Activated gamma-delta T cell (primary cell): ENCODE measurements at places on chromosomes 7 and 10.

DNA sequence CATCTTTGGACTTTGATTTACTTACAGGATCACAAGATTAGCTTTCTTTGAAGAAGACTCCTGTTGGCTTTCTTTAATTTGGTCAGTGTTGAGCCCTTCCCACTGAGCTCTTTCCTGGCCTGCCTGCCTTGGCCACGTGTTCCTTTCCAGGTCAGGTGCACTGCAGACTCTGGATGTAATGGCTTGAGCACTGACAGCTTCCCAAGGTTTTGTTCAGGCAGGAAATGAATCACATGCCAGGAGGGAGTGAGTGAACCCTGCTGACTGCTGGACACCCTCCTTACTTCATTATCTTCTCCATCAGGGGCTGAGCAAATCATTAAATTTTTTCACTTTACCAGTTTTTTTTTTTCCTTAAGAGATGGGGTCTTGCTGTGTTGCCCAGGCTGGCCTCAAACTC lies 29.8 kb downstream of the SNX10 start:
- DNase-seq: no peak

DNA sequence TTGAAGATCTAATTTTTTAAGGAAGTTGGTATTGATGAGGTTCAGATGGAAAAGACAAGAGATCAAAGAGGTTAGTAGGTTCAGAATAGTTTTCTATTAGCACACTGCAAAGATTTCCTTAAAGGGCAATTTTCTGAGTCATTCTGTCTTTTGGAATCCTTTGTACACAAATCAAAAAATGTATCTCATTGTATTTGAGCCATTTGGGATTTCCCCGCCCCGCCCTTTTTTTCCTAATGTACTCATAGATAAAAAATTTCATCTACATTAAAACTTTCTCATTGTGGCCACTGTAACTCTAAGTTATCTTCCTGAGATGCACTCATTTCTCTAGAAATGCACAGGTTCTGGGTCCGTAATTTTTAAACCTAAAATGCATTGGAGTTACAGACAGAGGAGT lies 12.1 kb downstream of the GIMAP6 start:
- DNase-seq: no peak

DNA sequence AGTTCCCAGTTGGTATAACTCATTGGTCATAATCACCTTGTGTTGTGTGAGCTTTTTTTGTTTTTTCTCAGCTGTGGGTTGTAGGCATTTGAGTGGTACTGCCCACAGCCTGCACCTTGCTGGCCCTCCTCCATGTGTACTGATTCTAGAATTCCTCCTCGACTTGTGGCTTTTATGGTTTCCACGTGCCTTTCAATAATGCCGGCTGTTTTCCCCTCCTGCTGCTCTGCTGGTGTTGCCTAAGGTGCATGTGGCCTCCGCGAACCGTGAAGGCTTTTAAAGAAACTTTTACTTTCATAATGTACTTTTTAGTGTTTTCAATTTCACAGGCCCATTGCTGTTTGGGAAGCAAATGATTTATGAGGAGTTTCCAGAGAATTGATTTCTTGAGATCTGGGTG lies 518.0 kb downstream of the REEP3 start:
- DNase-seq: no peak

- DNase-seq: no peak
Measured at GRCh38 chr7:144399946-144400345, 3.5 kb downstream of the NOBOX start.

GRCh38 chr7:18018296-18019215 lies 9.1 kb downstream of the PRPS1L1 start:
- DNase-seq: no peak

GRCh38 chr10:128180843-128181242 lies 54.6 kb upstream of the MKI67 start:
- no peak for DNase-seq

- no peak for DNase-seq
Measured at GRCh38 chr10:108393089-108393488, 1228.6 kb upstream of the SORCS1 start.

DNA sequence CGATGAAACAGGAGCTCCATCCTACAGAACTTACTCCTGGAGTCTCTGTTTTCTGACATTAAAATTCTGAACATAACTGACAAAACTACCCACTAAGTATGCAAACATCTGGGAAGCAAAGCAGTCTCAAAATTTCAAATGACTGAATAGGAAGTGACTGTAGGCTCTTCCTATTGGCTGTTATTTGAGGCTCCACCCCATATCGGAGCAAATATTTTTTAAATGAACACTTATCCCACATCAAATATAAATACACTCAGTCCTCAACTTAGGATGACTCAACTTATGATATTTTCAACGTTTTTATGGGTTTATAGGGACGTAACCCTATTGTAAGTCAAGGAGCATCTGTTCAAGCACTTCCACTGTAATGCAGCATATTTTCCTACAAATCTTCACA lies 8.8 kb downstream of the HSPA12A start:
- DNase-seq: no peak

DNA sequence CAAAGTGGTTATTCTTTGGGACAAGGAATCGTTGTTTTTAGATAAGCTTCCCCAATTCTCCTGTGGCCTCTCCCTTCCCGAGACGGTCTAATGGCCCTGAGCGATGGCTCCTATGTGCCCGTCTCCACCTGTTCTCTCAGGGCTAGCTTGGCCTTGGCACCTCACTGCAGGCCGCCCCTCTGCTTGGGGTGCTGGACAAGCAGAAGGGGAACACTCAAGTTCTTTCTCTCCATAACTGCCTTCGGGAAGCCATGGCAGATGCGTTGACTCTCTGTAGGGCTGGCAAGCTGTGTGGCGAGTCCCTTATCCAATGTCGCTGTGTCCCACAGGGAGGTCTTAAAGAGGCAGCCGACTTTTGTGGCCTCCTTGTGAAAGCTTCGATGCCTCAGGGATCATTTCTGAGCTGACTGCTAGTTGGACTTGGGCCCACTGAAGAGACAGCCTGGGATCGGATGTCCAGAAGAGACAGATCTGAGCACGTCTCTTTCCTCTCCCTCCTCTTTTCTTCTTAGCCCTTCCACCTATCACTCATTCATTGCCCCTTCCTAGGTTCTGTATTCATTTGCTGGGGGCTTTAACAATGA lies 70.8 kb downstream of the GRK5 start:
- DNase-seq: no peak

DNA sequence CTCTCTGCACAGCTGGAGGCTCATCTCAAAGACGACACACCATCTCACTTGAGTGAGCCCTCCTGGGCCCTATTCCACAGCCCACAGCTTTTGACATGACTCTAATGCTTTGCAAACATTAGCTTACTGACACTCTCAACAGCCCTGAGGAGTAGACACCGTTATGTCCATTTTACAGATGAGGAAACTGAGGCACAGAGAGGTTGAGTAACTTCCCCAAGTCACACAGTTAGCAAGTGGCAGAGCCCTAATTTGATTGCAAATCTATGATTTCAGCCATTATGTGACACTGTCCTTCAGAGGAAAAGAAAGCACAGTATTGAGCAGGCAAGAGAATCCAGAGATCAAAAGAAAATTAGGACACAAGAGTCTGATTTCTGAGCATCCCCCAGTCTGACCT lies 16.0 kb downstream of the SLC25A13 start:
- no peak for DNase-seq

DNA sequence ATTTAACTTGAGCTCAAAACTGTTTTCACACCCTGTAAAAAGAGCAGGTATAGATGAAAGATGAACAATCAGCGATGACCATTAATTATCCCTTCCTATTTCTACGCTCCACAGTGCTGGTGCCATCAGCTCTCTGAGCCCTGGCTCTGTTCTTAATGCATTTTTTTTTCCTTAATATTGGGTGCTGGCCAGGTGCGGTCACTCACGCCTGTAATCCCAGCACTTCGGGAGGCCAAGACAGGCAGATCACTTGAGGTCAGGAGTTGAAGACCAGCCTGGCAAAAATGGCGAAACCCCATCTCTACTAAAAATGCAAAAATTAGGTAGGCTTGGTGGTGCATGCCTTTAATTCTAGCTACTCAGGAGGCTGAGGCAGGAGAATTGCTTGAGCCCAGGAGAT lies 4.2 kb downstream of the STEAP4 start:
- no peak for DNase-seq

DNA sequence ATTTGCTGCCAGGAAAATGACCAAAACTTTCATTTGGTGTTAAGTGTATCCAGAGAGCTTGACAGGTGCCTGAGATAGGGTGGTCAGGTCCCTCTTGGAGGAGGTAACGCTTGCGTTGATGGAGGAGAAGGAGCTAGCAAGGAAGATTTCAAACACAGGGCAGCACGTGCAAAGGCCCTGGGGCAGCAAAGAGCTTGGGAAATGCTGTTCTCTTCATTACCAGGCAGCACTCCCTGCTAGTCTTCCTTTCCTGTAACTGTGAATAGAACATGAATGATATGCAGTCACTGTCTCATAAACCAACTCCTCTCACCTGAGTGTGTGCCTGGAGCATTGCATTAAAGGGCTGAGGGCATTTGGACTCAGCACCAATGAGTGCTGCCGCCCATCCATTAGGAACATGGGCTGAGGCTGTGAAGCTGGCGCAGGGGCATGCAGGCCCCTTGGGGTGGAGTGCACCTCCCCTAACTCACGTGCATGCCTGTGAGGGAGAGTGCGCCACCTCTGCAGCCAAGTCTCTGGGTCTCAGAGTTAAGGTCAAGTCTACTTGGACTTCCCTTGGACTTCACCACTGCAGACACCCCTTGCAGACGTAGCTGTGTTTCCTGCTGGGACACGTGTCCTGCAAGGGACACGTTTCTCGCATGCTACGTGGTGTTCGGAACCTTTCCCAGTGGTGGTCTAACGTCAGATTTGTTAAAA lies 136.8 kb downstream of the PAXIP1 start:
- no peak for DNase-seq

GRCh38 chr7:110960811-110961210 lies 130.1 kb upstream of the LRRN3 start:
- DNase-seq: no peak

GRCh38 chr7:117279203-117279602 lies 43.7 kb downstream of the WNT2 start:
- DNase-seq: no peak

DNA sequence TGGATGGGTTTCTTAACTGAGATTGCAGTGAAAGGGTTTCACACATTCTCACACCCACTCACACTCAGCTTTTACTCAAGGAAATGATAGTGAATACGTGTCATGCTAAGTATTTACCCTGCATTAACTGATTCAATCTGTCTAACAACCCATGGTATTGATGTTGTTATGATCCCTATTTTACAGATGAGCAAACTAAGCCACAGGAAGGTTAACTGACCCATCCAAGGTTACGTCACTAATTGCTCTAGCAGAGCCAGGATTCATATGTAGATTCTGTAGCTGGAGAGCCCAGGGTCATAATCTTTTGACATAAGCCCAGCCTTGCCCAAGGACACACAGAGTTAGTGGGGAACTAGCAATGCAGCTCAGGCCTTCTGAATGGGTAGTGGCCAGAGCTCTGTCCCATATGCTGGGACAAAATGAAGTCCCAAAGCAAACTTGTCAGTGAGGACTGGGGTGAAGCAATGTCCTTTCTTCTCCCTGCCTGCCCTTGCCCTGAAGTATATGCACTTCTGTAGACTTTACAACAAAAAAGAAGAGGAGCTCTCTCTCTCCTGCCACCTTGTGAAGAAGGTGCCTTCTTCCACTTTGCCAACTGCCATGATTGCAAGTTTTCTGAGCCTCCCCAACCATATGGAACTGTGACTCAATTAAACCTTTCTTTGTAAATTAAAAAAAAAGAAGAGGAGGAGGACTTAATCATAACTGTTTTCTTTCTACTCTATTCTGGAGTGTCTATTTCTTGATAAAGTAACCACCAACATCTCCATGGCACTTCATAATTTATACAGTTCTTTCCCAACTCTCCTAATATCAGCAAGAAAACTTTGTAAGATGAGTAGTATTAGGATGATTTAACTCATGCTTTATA lies 4.9 kb upstream of the CYP3A7 start:
- no peak for DNase-seq

DNA sequence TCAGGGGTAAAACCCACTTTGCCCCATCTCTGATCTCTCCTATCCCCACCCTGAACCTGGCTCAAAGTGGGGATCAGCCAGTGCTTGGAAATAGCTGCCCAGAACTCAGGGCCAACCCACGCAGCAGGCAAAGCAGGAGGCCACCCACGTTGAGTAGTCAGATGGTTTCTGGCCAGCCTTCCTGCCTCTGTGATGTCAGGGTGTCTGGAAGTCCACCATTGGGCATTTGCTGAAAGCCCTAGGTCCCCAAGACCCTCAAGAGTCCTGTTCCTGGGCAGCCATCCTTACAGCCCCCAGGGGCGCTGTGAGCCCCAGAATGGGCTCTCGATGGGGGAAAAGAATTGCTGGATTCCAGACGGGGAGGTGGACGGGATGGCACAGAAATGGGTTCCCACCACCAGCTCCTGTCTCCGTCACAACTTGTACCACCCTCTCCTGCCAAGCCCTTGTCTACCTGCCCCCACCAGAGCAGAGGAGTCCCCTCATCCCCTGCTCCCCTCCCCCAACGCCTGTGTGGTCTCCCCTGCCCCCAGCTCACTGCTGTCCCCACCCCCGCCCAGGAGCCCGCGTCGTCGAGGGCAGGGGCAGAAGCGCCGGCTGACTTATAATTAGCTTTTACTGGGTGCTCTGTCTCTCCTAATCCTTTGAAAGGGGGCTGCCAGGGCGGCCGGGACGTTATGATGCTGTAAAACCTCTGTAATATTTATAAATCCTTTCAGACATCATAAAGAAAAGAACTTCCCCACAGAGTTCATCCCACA lies 3.9 kb downstream of the MYL10 start:
- DNase-seq: no peak

- DNase-seq: no peak
Measured at GRCh38 chr10:133422807-133423771, 1.3 kb downstream of the SPRN start.

DNA sequence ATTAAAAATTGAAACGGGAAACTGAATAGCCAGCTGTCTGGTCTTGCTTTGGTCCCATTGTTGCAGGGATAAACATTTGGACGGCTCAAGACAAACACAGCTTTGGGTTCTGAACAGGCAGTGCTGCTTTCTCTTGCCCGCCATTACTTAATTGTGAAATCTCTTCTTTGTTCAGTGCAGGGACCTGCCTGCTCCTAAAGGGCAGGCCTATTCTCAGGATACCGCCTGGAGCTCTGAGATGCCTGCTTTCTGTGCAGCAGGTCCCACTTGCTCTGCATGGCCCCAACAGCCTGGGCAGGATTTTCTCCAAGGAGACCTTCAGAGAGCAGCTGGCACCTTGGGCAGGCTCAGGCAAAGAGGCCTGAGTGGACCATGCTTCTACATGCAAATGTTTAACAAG lies 237.6 kb downstream of the KCNMA1 start:
- no peak for DNase-seq

DNA sequence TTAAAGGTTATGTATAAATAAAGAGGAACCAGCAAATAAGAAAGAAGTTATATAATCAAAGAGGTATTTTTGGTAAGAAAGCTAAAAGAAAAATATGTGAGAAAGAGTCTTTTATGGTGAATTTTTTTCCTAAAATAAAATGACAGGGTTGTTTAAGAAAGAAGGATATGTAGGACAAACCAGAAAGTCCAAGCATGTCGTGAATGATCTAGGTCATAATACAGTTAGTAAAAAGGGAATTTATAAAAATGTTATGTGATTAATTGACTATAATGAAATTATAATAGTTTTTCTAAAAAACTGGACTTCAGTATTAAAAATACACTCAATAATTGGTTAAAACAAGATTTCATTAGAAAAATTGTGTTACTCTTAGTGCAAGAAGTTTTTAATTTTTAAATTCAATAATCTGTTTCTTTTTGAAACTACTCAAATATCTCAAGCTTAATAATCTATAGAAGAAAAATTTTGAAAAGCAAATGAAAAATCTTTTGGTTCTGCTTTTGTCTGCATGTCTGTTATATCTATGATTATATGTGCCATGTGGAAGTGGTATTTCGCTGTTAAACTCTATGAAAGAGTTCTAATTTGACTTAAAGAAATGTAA lies 23.3 kb downstream of the AVL9 start:
- DNase-seq: no peak
